Natural killer cell (primary cell): ENCODE measurements at places on chromosomes 3 and 15. TPM values are rescaled to one million over a fixed set of nuclear protein-coding genes. Genes with fewer than 3 reads are reported as not detected.

DNA sequence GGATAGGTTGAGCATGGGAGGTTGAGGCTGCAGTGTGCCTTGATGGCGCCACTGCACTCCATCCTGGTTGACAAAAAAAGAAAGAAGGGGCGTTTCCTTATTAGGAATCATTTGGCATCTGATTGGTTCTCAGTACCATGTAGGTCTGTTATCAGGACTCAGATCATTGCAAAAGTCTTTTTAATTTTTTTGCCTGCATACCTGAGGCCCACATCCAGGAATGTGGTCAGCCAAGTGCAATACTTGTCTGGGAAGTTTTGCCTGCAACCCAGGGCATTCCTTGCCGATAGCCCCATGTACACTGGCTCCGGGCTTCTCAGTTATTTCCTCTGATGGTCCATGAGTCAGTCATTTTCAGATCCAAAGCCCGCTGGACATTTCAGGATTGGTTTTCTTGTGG is 50.1 kb upstream of the CRTC3 start:
- no peak overlapping the region for H3K27ac ChIP-seq
- no peak for DNase-seq
- no peak overlapping the region for H3K4me3 ChIP-seq
- no peaks in the 10 kb centered on the region for H3K27me3 ChIP-seq

DNA sequence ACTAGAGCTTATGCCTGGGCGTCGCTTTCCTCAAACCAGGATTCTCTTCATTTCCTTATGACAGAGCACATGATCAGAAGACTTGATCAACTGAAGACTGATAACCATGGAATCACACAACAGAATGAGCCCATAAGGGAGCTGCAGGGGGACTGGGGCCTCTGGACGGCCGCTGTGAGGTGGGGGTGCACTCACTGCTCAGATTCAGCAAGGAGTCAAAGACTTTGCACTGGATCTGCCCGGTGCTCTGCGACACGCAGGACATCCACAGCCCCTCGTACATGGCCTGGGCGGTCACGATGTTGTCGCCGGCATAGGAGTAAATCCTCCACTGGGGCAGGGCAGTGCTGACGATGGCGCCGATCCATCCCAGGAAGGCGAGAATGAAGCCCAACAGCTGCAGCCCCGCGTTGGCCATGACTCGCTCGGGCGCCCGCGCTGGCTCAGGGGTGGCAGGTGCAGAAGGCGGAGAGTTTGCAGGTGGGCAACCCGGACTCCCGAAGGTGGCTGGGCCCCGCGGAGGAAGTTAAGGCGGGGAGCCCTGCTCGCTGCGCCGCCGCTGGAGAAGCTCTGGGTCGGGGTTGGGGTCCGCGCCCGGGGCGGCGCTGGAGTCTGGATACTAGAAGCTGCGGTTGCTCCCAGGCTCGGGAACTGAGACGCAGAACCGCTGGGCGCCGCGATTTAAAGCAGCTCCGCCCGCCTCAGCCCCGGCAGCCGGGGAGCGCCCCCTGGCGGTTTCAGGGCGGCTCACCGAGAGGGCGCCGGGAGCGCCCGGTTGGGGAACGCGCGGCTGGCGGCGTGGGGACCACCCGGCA is at the start of gene CLDN1:
CLDN1 (minus strand) TSS at position 658 of the 815 bp plus-strand sequence; CDS start at position 418, 240 bp downstream.
- no peak within 1 kb of the TSS for H3K27ac ChIP-seq
- peaks cover 10% of the 10 kb centered on the region for H3K27me3 ChIP-seq
- peak; percentile 80 for DNase-seq
- H3K4me1 ChIP-seq = peaks cover 6% of the 10 kb centered on the region

- no peaks in the 10 kb centered on the region for H3K36me3 ChIP-seq
- peaks cover 21% of the 10 kb centered on the region for H3K4me1 ChIP-seq
- no peak for DNase-seq
Observed at GRCh38 chr15:90844696-90845095, 23.7 kb upstream of the FURIN start.

DNA sequence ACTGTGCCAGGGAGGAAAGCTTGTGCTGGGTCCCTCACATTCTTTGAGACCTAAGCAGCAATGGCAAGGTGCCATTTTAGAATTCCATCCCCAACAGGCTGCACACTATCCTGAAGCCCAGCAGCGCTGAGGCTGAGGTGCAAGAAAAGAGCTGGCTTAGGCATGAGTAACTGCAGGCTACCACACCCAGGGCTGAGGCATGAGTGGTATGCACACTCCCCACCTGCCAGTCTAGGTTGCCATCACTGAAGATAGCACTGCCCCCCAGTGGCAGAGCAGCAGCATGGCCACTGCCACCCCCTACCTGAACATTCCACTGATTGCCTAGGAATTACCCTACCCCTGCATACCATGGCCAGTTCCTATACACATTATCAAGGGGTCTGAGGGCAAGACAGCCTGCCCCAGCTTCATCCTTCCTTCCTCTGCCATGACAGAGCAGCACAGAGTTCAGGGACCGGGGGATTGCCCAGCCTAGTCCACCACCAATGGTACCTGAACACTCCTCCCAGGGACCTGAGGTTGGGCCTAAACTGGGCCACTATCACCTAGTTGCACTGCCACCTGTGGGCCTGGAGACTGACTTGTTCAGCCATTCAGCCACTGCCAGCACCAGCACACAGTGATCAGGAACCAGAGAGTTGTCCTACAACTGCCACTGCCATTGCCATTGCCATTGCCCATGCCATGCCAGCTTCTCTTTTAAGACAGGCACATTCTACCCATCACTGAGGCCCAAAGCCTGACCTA is 129.8 kb downstream of the SATB1 start:
- no peaks in the 10 kb centered on the region for H3K27me3 ChIP-seq
- no peak for DNase-seq
- H3K4me3 ChIP-seq = no peak overlapping the region
- H3K27ac ChIP-seq = no peak overlapping the region
- H3K4me1 ChIP-seq = no peaks in the 10 kb centered on the region

DNA sequence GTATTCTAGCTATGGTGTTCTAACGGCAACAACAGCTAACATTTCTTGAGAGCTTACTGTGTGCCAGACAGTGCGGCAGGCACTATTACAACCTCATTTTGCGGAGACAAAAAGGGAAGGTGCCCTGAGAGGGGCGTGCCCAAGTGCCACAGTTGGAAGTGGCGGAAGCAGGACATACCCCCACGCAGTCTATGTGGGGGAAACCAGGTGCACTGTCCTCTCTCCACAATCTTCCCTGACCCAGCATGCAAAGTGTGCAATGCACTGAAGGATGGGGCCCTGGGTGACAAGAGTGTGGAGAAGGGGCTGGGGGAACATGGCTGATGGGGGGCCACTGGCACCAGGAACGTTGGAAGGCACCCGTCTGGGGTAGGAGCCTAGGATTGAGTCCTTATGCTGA is 8.6 kb downstream of the ANP32A start:
- no peaks in the 10 kb centered on the region for H3K27me3 ChIP-seq
- H3K27ac ChIP-seq = no peak overlapping the region
- no peak overlapping the region for H3K4me3 ChIP-seq
- H3K4me1 ChIP-seq = peaks cover 57% of the 10 kb centered on the region
- H3K36me3 ChIP-seq = peaks cover under 1% of the 10 kb centered on the region
- DNase-seq = no peak

DNA sequence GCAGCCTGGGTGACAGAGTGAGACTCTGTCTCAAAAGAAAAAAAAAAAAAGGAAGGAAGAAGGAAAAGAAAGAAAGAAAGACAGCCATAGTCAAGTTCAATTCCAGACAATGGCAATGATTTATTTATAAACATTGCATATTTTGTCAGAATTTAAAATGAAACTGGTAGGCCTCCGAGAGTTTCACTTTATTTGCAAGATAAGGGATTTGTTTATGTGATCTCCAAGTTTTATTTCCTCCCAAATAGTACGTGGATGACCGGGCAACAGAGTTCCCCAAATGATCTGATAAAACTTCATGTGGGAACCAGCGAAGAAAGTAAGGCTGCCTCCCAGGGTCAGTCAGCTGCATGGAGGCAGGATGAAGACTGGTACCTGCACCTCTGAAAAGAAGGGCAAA is 28.6 kb upstream of the MOBP start:
- H3K27ac ChIP-seq = no peak overlapping the region
- H3K4me1 ChIP-seq = no peaks in the 10 kb centered on the region
- no peak overlapping the region for H3K4me3 ChIP-seq
- DNase-seq = no peak
- no peaks in the 10 kb centered on the region for H3K36me3 ChIP-seq

DNA sequence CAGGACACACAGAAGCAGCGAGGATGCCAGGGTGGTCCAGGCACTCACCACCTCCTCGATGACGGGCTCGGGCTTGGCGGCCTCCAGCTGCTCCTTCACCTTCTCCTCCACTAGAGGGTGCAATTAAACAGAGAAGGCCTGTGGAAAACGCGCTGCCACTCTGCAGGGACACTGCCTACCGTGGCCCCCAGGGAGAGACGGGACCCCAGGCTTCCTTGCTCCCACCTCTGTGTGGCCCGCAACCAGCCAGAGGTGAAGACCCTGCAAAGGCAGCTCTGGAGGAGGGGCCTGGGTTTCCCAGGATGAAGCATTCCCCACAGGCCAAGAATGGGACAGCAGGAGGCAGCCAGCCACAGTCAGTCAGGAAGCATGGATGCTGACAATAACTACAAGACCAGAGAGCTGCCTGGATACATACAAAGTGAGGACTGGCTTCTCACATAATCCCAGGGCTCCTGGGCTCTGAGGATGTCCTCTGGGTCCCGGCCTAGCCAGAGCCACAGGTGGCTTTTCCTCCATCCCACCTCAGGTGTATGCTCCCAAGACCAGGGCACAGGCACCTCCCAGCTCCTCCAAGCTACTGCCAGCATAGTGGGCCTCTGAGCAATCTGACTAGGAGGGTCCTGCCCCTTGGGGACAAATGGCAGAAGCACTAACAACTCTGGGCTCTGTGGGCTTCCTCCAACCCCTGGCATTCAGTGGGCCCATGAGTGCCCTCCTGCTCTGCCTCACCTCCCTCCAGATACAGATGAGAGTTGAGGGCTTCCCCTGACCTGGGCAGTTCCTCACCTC is 46.2 kb downstream of the PTH1R start:
- peak; percentile 39 for DNase-seq
- no peak overlapping the region for H3K27ac ChIP-seq
- H3K36me3 ChIP-seq = peaks cover 71% of the 10 kb centered on the region
- peaks cover 55% of the 10 kb centered on the region for H3K4me1 ChIP-seq
- no peak overlapping the region for H3K4me3 ChIP-seq
- H3K27me3 ChIP-seq = no peaks in the 10 kb centered on the region

DNA sequence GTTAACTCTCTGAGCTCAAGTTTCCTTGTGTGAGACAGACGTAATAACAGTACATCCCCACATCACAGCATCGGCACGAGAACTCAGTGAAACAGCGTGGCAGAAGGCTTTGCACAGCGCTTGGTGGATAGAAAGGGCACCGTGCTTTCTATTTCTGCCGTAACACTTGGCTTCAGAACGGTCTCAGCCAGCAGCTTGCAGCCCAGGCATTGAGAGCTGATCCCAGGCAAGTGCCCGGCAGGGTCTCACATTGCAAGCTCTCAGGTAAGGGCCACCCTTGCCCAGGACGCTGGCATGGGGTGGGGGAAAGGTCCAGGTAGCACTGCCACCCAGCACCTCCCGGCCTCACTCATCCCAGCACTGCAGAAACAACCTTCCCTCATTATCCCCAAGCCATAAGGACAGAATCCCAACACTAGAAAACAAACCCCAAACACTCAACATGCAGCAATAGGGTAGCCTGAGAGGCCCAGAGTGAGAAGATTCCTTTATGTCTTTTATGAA is 70.5 kb upstream of the ITGA11 start:
- H3K27ac ChIP-seq = no peak overlapping the region
- H3K4me1 ChIP-seq = no peaks in the 10 kb centered on the region
- H3K27me3 ChIP-seq = no peaks in the 10 kb centered on the region
- no peak for DNase-seq

DNA sequence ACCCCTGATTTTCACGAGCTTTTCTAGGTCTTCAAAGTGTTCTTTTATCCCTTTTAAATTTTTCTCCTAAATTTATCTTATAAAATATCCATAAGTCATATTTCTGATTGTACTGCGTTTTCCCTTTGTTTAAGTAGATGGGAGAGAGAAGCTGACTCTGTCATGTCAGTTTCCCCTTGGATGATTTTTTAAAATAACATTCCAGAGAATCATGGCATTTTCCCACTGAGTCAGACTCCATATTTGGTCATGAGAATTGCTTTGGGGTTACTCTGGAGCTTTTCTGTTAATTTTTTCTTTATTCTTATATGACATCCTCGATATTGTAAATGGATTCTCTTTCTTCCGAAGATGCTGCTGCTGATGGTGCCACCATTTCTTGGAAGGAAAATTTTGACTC is 28.6 kb upstream of the UMPS start:
- no peak overlapping the region for H3K4me3 ChIP-seq
- no peak overlapping the region for H3K27ac ChIP-seq
- H3K4me1 ChIP-seq = no peaks in the 10 kb centered on the region
- H3K27me3 ChIP-seq = no peaks in the 10 kb centered on the region
- H3K36me3 ChIP-seq = no peaks in the 10 kb centered on the region
- DNase-seq = no peak

DNA sequence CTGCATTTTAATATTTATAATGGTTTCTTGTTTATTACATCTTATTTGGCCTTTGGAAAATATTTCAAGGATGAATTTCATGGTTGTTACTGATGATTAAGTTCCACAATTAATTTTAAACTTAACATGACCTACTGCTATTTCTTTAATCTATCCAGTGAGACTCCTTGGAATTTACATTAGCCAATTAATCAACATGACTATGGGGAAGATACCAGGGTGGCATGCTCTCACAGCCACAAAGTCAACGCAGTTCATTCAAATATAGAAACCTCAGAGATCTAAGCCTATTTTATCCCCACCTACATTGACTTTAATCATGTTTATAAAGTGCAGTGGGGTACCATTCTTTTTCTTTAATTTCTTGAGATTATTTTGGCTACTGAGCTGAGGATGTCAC is 43.6 kb upstream of the PDZRN3 start:
- no peaks in the 10 kb centered on the region for H3K4me1 ChIP-seq
- no peak overlapping the region for H3K27ac ChIP-seq
- H3K27me3 ChIP-seq = no peaks in the 10 kb centered on the region
- no peak overlapping the region for H3K4me3 ChIP-seq

DNA sequence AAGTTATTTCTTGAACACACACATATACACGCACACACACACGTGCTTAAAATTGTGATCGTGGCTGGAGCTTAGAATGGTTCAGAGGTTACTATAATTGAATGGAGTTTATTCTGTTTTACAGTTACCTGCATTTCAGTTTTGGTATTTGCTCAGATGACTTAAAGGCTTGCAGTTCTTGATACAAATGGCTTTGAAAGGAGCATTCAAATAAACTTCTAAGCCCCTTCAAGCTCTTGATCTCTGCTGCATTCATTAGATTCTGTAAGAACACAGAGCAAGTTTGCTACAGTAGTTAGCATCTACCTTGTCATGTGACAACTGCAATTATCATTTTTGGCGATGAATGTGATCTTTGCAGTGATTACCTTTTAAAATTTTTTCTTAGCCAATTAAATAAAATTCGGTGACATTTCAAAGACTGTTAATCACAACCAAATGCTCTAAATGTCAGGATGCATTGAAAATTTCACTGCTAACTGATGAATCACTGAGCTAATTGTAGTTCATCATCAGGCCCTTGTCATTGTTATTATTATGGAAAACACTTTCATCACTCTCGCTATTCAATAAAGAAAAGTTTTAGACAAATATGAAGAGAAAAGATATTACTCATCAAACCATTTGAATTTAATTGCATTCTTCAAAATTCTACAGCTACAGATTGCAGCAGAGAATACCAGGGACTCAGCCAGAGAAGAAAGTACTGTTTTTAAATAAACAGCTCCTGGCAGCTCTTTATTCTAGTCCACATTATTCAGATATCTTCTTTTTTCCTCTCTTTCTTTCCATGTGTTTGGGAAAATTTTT is 296.1 kb downstream of the LRTM1 start:
- H3K27me3 ChIP-seq = no peaks in the 10 kb centered on the region
- no peak overlapping the region for H3K27ac ChIP-seq
- no peaks in the 10 kb centered on the region for H3K36me3 ChIP-seq
- no peak for DNase-seq
- H3K4me1 ChIP-seq = no peaks in the 10 kb centered on the region

The VIPR1 gene
- 2.4 TPM for total RNA-seq

The MUSTN1 gene
- total RNA-seq = 7.7 TPM

The RPLP1 gene
- 895 TPM for total RNA-seq

The SCAANT1 gene
- 8.0 TPM for total RNA-seq

The KAT2B gene
- 146 TPM for total RNA-seq

The HRH1 gene
- total RNA-seq = not detected
